Kidney tubule cell (primary cell): ENCODE measurements at places on chromosomes 3 and 15.

DNA sequence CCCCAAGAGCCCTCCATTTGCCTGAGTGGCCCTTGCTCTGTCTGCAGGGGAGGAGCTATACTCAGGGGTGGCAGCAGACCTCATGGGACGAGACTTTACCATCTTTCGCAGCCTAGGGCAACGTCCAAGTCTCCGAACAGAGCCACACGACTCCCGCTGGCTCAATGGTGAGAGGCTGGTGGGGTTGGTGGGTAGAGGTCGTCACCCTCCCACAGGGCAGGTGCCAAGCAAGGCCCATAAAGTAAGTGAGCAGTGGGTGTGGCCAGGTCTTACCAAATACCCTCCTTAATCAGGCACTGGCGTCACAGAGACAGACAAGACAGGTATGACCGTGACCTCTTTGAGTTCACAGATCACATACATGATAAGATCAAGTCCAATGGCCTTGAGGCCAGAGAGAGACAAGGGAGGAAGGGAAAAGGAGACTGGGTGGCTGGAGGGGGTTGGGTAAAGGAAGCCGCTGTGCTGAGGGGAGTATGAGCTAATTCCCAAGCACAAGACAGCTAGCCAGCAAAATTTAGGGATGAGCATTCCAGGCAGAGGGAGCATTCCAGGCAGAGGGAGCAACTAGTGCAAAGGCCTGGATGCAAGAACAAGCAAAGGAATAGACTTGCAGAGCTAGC is 2.5 kb downstream of the SEMA3B start:
- no peak for DNase-seq

GRCh38 chr15:25501828-25502446 is 63.1 kb upstream of the UBE3A start:
- peak; percentile 63 for DNase-seq

DNA sequence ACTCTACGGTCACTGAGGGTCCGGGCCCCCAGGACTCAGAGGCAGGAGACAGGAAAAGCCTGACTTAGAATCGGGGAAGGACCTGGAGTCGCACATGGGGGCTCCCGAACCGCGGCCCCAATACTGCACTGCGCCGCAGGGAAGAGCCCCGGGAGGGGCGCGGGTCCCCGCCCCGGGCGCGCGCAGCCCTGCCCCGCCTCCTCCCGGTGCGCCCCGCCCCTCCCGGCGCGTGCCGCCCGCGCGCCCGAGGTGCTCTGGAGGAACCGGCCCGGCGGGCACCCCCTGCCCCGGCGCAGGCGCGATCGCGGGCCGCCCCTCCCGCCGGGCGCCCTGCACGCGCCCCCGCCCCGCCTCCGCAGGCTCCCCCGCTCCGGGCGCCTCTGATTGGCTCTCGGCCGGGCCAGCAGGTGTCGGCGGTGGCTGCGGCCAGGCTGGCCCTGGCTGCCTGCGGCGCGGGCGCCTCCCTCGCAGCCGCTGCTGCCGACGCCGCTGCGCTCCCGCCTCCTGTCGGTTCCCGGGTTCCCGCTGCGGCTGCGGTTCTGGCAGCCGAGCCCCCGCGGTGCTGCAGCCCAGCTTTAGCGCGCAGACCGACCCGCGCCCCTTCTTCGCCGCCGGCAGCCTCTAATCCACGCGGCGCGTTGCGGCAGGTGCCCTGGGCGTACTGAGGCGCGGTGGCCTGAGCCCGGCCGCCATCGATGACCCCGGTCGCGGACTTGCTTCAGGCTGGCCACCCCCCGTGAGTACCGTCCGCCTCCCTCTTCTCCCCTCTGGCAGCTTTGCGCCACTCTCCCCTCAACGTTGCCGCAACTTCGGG is at the start of gene MYRIP:
Gene MYRIP, plus strand, starts transcription at position 429 of the 814 bp plus-strand sequence. CDS start 91,208 bp downstream, outside the sequence.
- peak; percentile 66 for DNase-seq

DNA sequence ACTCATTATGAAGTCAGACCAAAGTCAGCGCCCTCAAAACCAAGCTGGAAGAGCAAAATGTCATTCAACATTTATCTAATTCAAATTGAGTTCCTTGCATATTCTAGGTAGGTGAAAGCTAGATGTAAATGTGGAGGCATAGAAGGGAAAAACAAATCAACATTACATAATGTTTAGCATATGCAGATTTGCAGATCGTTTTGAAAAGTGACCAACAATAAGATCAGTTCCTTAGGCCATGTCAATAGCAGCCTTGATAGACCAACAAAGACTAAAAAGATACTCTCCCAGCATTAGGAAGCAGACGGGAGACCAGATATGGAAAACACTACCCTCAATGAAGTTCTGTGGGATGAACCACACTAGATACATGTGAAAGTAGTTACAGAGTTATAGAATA is 83.0 kb downstream of the PLD1 start:
- no peak for DNase-seq

DNA sequence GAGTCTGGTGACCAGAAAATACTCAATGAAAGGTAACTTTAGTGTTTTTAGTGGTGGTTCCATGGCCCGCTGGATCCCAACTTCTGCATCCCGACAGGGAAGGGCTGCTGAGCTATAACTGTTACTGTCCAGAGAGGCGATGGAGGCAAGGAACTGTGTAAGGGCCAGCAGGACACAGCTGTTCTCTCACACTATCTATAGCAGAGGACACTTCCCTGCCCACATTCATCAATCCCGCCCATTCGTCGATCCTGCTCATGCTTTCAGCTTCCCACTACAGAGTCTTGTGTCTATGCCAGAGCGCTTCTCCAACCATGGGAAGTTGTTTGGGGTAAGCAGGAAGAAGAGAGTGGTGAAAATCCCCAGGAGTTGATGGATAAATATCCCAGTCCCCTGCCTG is 8.4 kb downstream of the COLQ start:
- no peak for DNase-seq

GRCh38 chr15:89198196-89198595 is 23.2 kb downstream of the RLBP1 start:
- no peak for DNase-seq

DNA sequence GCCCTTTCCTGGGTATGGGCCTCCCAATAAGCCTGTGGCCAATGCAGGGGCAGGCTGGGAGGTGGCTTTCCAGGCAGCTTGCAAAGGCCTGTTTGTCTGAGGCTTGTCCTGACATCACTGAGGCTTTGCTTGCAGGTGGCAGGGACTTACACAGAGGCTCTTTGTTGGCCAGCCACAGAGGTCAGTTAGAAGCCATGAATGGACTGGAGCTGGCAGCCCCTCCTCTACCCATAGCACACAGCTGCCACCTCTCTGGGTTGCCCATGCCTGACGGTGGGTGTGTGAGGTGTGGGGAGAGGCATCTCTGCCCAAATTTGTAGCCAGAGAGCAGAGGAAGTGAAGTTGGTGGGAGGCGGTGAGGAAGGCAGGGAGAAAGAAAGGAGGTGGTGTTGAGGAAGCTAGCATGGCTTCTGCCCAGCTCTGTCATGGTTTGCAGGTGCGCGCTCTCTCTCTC is 17.1 kb downstream of the LIMD1 start:
- no peak for DNase-seq

DNA sequence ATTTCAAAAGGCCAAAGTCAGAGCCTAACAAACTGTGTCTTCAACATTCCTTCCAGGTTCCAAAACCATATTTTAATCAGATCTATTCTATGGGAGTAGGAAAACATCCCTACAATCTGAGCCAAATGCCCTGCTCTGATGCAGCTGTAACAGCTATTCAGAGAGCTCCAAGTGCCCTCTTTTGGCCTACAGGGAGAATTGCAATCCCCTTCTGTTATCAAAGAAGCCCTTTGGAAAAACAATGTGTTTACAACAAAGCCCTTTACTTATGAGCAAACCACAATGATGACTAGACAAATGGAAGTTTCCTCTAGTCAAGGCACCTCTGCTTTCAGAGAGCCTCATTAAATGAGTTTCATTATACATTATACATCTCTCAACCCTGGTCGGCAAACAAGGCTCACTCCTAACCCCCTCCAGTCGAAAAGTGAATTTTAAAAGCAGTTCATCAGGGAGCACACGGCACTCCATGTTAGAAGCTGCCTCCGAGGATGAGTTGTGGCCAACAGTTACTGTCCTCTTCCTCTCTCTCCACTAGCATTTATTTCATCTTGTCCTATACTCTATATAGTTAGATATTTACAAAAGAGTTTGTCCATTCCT is 42.6 kb upstream of the TMCO5A start:
- peak; percentile 64 for DNase-seq

DNA sequence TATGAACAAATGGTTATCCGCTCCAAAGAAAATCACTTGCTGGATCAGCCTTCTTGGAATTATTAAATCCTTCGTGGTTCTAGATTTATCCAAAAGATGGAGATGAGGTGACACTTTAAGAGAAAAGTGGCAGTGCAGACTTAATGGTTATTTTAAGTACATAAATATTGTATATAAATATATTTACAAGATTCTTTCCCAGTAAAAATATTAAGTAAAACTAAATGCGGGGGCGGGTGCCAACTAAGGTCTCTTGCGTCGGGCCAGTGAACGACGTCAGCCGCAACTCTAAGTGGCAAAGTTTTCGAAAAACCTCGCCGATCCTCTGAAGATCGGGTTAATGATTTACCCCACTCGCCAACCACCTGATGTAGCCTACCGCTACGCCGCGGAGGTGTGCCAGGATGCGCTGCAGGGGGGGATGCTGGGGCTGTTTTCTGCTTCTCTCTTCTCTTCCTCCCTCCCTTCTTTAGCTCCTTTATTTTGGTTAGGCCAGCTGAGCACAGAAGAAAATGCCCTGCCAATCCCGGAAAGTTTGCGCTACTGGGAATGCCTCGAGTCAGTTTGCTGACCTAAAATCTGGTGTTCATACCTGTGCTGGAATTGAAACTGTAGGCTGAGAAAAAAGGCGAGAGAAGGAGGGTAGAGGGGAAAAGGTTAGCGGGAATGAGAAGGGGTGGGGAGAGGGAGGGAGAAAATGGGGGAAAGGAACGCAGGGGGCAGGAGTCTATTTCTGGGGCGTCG is 7.6 kb upstream of the FOXB1 start:
- peak; percentile 13 for DNase-seq

GRCh38 chr15:58109419-58109818 is 28.8 kb upstream of the AQP9 start:
- no peak for DNase-seq

GRCh38 chr3:34013818-34014570 is 215.6 kb downstream of the PDCD6IP start:
- no peak for DNase-seq

- DNase-seq = no peak
Observed at GRCh38 chr3:17551333-17551732, 191.1 kb downstream of the TBC1D5 start.

DNA sequence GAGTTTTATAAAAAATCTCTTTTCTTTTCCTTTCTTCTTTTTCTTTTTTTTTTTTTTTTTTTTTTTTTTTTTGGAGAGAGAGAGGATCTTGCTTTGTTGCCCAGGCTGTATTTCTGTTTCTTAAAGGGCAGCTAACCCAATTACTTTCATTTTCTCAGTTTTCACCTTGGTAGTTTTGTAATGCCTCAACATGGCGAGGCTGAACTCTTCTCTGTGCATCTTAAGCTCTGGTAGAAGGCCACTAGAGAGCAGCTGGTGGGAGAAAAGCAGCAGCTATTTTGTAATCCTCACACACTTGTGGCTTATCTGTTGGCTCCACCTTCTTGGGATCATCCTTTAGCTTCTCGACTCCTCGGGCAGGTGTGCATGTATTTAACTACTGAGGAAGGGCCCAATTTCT is 152.2 kb upstream of the MEIS2 start:
- no peak for DNase-seq

- no peak for DNase-seq
Observed at GRCh38 chr3:135374571-135374970, 579.5 kb downstream of the EPHB1 start.

DNA sequence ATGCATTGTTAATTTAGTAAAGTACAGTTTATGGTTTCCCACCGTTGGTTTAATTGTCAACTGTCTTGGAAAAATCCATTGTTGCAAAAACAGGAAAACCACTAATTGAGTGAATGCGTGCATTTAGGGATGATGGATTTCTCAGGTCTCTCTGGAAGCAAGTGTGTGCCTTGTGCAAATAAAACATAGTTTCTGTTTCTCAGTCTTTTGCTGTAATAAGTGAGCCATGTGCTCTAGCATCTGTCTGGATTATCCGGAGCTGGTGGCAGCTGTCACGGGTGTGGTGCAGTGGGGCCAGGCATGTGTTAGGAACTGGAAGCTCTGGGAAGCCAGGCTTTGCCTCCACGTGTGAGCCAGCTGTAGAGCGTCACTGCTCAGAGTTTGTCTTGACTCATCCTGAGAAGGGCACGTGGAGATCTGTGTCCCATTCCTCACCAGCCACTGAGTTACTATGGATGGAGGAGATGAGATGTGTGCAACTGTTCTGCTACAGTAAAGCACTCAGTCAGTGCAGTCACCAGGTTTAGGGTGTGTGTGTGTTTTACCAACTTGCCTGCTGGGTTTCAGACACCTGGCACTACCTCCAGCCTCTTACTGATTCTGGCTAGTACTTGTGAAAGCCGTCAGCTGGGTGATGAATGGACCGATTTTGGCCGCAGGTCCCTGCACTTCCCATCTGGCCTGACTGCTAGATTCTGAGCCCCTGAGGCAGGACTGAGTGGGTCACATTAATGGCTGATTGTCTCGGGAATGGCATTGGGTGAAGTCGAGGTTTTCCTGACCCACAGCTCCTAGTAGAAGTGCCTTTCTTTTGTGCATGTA is 7.2 kb downstream of the APBA2 start:
- DNase-seq = no peak

- DNase-seq = no peak
Observed at GRCh38 chr3:37228749-37229148, 54.4 kb upstream of the LRRFIP2 start.
